ENCODE measurements at places on chromosomes 3 and 15. TPM values are rescaled to one million over a fixed set of nuclear protein-coding genes. Genes with fewer than 3 reads are reported as not detected.

GRCh38 chr15:60343221-60343970, 54.4 kb downstream of the ANXA2 start:
- no peak for DNase-seq

GRCh38 chr3:155321418-155321817, 27.9 kb upstream of the STRIT1 start:
- no peak for DNase-seq

The CHL1 gene
- 67.0 TPM for total RNA-seq

- no peak for DNase-seq
These were observed 20.8 kb upstream of the ARHGEF3 start for GRCh38 chr3:56822501-56822900.

DNA sequence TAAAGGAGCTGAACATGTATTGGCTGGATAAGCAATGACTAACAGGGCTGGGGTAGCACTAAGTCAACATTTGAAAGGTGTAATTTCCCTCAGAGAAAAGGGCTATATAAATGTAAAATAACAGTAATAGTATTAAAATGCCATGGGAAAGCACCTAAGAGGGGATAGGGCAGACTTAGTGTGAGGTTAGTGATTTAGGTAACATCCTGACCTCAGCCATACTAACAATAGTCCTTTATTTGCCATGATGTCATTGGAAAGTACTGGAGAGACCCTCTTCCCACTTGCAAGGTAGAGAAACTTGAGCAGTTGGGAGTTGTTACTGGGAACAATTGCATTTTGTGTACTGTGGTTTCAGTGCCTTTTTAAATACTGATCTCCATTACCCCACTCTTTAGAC, 103.4 kb downstream of the LSAMP start:
- no peak for DNase-seq

DNA sequence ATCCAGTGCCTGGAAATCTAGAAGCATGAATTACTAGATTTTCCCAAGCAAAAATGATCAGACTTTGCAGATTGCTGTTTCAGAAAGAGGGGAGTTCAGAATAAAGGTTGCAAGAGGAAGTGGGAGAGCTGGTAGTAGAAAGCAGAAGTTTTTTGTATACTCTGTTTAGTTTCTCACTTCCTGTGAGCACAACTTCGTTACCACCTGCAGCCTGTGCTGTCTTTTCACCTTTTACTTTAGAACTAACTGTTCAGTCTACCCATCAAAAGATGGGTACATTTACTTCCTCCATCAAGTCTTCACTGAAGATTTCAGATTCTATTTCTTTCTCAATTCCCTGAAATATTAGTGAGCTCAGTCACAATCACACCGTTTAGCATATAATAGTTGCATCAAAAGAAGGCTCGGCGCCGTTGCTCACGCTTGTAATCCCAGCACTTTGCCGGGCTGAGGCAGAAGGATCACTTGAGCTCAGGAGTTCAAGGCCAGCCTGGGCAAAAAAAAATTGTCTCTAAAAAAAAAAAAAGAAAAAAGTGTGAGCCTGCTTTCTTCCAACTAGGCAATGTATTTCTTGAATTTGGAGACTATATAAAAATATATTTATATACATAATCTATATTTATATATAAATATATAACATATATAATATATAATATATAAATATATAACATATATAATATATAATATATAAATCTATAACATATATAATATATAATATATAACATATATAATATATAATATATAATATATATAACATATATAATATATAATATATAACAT, 1.8 kb upstream of the CEP97 start:
- no peak for DNase-seq

DNA sequence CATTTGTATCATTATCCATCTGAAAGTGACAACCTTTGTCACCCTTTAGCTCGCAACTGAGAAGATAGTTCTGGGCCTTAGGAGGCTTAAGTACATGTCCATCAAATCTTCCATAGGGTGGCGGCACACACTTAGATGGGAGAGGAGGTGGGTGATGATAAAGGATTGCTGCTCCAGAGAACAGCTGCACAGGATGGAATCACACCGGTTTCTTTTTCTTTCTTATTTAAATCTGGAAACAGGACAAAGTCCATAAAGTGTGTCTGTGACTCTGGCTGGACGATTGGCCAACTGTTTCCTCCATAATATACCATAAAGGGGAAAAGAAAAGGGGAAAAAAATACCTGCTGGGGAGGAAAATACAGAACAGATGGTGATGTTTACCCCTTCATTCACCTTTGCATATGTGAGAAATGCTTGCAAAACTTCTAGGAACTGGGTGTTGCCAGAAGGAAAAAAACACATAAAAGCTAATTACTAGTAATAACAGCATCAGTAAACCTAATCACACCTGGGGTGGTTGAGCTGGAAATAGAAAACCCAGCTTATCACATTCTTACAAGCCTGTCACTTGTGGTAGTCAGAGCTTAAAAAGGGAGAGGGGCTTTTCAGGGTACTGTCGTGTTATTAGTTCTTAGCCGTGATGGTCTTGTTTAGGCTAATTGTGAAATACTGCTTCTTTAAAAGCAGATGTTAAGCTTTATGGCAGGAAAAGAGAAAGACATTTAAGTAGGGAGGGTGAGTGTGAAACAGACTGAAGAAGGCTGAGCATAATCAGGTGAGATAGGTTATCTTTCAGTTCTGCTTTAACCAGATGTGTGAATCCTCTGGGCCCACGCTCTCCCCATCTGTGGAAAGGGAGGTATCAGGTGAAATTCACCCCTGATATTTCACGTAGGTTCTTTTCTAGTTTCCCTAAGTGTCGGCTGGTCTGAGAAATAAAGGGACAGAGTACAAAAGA, 16.7 kb downstream of the C2CD4A start:
- DNase-seq: no peak

- DNase-seq: no peak
These were observed 31.7 kb downstream of the LIMD1 start for GRCh38 chr3:45626096-45626887.

GRCh38 chr3:180277041-180277440, 240.3 kb upstream of the PEX5L start:
- no peak for DNase-seq

- DNase-seq: no peak
These were observed 171.0 kb upstream of the COL8A1 start for GRCh38 chr3:99467420-99467819.

DNA sequence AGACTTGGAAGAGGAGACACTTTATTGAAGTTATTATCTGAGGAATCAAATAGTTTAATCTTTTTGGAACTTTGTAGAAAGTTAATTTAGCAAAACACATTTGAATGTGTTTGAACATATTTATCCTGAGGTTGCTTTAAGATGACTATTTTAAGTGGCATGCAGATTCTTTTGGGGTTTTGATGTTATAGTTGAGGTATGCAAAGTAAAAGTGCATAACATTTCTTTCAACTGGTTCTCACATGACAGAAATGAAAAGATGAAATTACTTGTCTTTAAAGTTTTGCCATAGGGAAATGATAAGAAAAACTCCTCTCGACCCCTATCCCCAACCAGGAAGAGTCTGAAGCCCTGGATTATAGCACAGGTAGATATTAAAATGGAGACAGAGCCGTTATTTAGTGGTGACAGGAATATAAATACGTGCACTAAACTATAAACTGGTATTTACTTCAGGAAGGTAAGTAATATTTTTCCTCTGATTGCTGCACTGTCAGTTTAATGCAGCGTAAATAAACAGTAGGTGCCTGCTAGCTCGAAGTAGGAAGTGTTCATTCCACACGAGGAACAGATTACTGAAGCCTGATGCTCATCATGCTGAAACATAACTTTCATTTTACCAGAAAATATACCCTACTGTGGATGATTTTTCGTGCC, 15.1 kb upstream of the SATB1 start:
- no peak for DNase-seq

- no peak for DNase-seq
These were observed 118.5 kb downstream of the OPA1 start for GRCh38 chr3:193711523-193711963.

The PPM1L gene
- 39.0 TPM for total RNA-seq

- DNase-seq: no peak
These were observed 507.7 kb downstream of the IGSF11 start for GRCh38 chr3:118526758-118527513.

The CEP152 gene
- 2.1 TPM for total RNA-seq

The ILDR1 gene
- not detected for total RNA-seq

- DNase-seq: no peak
These were observed 27.4 kb upstream of the ROPN1 start for GRCh38 chr3:124019291-124019690.

GRCh38 chr3:184229394-184230080, at the start of gene VWA5B2:
TSS of gene VWA5B2 (plus strand) at chr3:184229585. CDS start at chr3:184230529, 944 bp downstream.
- peak; percentile 72 for DNase-seq

GRCh38 chr15:84798436-84798946, 18.7 kb upstream of the ALPK3 start:
- no peak for DNase-seq

DNA sequence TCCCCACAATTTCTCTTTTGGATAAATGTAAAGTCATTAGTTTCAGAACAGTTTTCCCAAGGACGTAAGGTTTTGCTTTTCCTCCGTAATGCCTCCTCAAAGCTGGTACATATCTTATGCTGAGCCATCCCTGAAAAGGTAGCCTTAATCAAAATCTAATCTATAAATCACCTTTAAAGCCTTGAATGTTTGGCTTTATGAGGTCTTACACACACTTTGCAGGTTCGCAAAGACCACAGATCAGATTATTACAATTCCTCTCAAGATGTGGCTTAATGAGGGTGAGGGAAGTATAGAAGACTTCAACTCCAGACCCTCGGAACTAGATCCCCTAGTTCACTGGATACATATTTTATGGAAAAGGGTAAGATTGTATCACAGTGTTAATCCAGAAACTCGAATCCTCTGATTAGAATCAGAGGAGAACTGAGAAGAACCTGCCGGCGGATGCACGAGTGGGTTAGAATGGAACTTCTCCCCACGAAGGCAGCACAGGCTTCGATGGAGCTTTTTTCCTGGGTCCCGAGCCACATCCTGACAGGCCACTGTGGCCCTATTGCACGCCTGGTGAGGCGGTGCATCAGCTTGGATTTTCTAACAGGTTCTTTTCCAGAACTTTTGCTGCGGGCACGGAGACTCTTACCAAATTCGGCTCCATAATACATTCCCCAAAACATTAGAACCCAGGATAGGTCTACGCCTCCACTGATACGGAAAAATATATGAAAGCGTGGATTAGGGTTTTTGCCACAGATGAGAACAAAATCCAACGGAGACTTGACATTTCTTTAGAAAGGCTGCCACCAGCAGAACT, 1.2 kb downstream of the CTXND1 start:
- DNase-seq: no peak

DNA sequence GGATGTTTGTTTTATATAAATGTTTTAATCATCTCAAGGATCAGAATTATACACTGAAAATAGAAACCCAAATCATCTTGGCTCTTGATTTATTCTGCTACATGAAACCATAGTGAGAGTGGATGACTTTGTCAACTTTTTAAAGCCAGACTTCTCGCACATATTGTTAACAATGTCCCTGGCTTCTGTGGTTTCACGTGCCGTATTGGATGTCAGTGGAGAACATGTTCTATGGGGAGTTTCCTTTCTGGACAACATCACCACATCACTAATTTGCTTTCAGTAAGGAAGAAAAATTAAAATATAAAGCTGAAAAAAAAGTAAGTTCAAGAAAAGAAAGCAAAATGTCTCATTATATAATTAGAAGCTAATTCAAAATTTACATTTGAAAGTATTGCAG, 297.1 kb upstream of the MME start:
- no peak for DNase-seq

The CACNA2D2 gene
- total RNA-seq: 4.6 TPM

DNA sequence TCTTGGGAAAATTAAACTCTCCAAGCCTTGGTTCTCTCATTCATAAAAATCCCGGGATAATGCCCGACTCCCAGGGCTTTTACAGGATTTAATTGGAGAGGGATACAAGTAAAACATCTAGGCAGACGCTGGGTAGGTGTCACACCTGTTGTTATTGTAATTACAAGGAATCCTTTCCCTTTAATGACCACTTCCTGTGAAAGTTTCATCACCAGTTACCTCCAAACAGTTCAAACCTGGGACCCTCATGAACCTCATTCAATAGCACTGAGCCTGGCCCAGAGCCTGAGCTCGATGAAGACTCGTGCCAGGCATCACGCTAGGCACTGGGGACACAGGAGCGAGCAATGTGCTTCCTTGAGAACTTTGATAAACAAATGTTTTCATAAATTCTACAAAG, 2.1 kb upstream of the RYK start:
- no peak for DNase-seq

The FILIP1L gene
- 86.6 TPM for total RNA-seq

GRCh38 chr15:90889736-90890456, 5.6 kb downstream of the FES start:
- no peak for DNase-seq

The SPTSSB gene
- total RNA-seq: 0.38 TPM

The PRICKLE2 gene
- 21.0 TPM for total RNA-seq

The LZTFL1 gene
- 9.1 TPM for total RNA-seq

The FBXW12 gene
- not detected for total RNA-seq

DNA sequence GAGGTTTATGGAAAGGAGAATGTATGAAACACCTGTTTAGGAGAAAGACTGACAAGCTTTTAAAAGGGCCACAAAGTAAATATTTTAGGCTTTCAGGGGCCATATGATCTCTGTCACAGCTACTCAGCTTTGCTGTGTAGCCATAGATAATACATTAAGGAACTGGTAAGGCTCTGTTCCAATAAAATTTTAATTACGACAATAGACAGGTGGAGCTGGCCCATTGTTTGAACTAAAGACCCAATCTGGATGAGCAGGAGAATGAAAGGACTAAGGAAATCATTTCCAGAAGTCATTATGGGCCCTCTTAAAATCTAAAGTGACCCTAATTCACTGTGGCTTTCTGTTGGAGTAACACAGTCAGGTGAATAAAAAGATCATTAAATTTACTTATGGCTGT, 48.5 kb upstream of the SLC12A8 start:
- no peak for DNase-seq

DNA sequence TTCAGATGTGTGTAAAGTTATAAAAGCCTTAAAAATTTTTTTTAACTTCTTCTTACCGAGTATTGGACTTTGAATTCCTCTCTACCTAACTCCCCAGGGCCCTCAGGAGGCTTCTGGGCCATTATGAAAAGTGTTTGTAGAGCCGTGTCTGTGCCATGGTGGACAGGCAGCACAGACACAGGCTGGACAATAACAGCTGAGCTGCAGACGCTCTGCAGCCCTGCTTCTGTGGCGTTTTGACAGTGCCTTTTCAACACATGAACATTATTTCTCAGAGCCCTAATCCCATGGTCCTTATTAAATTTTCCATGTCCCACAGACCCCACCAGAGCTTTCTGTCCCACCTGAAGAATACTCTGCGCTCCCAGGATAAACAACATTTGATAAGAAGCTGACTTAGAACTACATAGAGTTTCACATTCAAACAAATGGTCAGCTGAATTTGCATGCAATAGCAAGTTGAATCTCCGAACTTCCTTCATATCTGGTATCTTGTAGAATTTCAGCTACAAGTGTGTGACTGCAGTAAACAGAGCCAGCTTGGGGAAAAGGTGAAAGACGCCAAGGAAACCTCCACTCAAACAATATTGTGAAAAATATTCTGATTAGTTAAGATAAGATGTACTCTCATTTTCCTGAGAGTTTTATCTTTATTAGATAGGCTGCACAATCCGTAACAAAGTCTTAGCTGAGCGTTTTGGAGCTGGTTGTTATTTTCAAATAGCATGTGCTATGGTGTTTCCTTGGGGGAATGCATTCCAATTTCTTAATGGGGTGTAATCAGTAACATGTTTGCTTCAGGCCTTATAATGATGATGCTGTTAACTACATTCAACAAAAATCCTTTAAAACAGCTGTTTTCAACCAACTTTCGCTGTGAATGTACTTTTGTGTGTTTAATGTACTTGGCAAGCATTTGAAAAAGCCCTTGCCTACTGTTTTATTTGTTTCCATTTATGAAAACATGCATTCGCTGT, 378.2 kb downstream of the MECOM start:
- DNase-seq: no peak

Data from left cardiac atrium (tissue), 4 donors.